Activated CD4-positive, alpha-beta T cell treated with anti-CD3 and anti-CD28 coated beads, Interleukin-2, Interleukin-6, amounts not matched to agents 100 ng/mL and 50 ng/mL, durations not matched to agents 16 hours and 8 hours (primary cell): ENCODE measurements at places on chromosomes 11 and 22.

GRCh38 chr22:37806409-37807333, 1.1 kb upstream of the GCAT start:
- DNase-seq = no peak

- DNase-seq = no peak
Observed at GRCh38 chr11:128165572-128165971, 421.8 kb downstream of the ETS1 start.

- no peak for DNase-seq
Observed at GRCh38 chr11:47329987-47330931, 22.2 kb downstream of the MYBPC3 start.

GRCh38 chr11:38089726-38090125, 1491.7 kb upstream of the RAG2 start:
- DNase-seq = no peak

DNA sequence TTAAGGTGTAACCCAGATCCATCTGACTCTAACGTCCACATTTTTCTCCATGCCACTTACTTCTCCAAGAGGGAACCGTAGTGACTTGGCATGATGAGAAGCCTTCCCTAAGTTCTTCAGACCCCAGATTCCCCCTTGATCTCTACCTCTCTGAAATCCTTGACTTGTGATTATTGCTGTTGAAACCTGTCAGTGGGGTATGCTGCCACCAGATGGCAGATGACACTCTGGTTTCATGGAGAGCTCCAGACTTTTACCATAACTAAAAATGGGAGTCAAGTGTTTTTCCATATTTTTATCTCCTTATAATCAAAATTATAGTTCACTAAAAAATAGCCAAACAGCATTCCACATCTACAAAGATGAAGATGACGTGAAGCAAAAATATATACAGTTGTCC, 504.2 kb downstream of the SOX6 start:
- no peak for DNase-seq

GRCh38 chr11:88310246-88310645, 27.3 kb downstream of the CTSC start:
- no peak for DNase-seq

DNA sequence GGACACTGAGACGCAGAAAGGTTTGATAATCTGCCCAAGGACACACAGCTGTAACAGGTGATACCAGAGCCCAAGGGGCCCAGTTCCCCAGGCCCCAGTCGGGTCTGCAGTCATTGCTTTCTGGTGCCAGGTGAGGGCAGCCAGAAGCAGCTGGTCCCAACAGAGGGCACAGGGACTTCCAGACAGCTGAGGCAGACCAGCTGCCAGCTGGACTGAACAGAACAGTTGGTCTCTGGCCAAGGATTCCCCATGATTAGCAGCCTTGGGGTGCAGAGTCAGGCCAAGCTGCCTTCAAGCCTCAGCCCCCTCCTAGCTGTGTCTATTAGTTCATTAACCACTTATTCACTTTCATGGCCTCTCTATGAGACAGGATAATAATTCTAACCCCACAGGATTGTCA, 105.6 kb downstream of the RRAS2 start:
- no peak for DNase-seq

- no peak for DNase-seq
Observed at GRCh38 chr11:19595840-19596751, 116.5 kb upstream of the NAV2 start.

DNA sequence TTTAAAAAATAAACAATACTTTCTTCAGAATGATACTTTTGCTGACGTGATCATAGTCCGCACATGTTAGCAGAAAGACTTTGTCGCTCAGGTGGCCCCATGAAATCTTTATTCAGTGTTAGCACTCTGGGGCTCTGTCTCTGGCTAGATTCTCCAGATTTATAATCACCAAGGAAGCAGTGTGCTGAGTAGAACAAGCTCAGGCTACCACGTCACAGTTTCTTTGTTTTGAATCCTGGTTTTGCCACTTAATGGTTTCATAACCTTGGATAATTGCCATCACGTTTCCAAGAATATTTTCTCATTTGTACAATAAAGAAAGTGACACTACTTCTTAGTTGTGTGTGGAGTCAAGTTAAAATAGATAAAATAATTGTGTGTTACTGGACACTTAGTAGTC, 3.9 kb upstream of the MUC15 start:
- DNase-seq = no peak

DNA sequence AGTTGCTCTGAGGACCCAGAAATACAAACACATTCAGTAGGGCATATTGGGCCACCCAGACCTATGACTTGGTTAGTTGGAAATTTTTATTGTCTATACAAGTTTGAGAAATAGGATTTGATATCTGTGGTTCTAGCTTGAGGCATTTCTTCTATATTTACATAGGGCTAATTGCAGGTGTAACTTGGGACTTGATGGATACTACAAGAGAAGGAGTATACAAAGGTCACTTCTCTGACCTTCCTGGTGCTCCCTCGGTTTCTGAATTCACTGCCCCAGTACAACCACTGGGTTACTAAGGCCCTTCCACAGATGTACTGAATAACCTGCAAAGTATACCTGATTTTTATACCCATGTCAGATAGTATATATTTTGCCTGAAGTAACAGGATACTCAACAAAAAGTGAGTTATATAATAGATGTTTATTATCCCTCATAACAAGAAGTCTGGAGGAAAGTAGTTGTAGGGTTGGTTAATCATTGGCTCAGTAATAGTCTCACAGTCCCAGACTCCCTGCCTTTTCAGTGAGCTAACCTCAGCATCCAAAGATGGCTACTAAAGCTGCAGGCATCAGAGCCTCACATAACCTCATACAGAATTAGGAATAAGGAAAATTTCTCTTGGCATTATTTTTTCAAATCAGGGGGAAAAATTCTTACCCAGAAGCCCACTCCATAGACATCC, 8.8 kb upstream of the PGR start:
- no peak for DNase-seq

- DNase-seq = no peak
Observed at GRCh38 chr11:1389932-1390568, at the start of gene BRSK2. Gene BRSK2 (plus strand): TSS chr11:1389934. CDS start chr11:1390285, 351 bp downstream.

DNA sequence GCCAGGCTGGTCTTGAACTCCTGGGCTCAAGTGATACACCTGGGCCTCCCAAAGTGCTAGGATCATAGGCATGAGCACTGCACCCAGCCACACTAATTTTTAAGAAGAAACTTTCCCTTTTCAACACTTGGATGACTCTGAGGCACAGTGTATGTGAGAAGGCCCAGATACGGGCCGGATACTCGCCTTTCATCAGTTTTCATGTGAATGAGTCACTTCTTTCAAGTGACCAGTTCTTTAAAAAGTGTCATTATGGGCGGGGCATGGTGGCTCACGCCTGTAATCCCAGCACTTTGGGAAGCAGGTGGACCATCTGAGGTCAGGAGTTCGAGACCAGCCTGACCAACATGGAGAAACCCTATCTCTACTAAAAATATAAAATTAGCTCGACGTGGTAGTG, 120.8 kb downstream of the CTTN start:
- no peak for DNase-seq

- DNase-seq = no peak
Observed at GRCh38 chr22:50178471-50178864, 7.2 kb upstream of the TRABD start.

GRCh38 chr11:134589129-134589528, 177.1 kb upstream of the B3GAT1 start:
- no peak for DNase-seq

- DNase-seq = no peak
Observed at GRCh38 chr11:2351701-2352100, 25.4 kb upstream of the CD81 start.

- no peak for DNase-seq
Observed at GRCh38 chr11:103076361-103076760, 15.6 kb downstream of the DCUN1D5 start.

DNA sequence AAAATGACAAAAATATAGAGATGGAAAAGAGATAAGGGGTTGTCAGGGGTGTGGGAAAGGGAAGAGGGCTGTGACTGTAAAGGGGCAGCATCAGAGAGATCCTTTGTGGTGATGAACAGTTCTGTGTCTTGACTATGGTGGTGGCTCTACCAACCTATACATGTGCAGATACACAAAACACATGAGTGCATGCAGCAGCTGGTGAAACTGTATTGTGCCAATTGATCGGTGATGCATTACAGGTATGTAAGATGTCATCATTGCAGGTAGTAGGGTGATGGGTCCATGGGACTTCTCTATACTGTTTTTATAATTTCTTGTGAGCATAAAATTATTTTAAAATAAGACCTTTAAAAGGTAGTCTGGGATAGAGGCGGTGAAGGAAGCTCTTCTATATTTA, 24.1 kb upstream of the ZDHHC13 start:
- no peak for DNase-seq

GRCh38 chr11:72347691-72348090, 86.6 kb downstream of the CLPB start:
- DNase-seq = no peak
